Aortic smooth muscle cell (primary cell): ENCODE measurements at places on chromosomes 5 and 9. TPM values are rescaled to one million over a fixed set of nuclear protein-coding genes. Genes with fewer than 3 reads are reported as not detected.

Gene PCAT7
- 0.06 TPM in 1 of 2 replicates, not detected in the other for total RNA-seq

Gene ALDH1B1
- total RNA-seq, result 6.8 and 9.9 TPM in 2 replicates

Gene INSL6
- total RNA-seq, result not detected in 2 replicates

Gene VPS13A
- 22.8 and 22.9 TPM in 2 replicates for total RNA-seq

Gene C1QTNF3
- total RNA-seq, result 0.79 and 1.6 TPM in 2 replicates

Gene RRAGA
- total RNA-seq, result 52.9 and 58.7 TPM in 2 replicates

Gene PCDHGB2
- 3.4 and 5.9 TPM in 2 replicates for total RNA-seq
